ENCODE measurements at places on chromosomes 1 and 21.

DNA sequence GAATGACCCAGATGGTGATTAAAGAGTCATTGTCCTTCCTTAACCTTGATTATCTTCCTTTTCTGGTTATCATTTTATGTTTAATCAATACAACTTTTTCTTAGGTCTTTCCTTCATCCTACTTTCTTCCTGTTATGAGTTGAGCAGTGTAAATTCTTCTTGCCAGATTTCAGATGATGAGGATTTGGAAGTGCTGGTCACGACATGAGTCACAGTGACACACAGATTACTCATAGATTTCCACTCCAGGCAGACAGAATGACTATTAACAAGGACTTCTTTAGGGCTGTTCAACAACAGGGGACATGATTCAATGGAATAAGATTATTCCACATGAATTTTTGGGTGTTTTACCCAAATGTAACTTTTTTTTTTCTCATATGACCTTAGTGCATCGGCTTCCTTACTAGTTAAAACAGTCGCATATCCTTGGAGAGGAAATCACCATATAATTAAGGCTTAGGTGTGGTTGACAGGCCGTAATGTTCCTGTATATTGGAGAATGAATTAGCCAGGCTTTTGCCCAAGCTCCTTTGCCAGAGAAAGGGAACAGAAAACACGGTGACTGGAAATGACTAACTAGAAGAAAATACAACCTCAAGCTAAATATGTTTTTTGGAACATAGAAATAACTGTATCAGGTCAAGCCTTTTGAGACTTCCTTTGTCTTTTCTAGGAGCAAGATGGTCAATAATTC is 44.2 kb downstream of the PRRX1 start:
- peak; percentile 9 for DNase-seq

GRCh38 chr1:203598752-203599151 is 27.9 kb upstream of the ATP2B4 start:
- no peak for DNase-seq

DNA sequence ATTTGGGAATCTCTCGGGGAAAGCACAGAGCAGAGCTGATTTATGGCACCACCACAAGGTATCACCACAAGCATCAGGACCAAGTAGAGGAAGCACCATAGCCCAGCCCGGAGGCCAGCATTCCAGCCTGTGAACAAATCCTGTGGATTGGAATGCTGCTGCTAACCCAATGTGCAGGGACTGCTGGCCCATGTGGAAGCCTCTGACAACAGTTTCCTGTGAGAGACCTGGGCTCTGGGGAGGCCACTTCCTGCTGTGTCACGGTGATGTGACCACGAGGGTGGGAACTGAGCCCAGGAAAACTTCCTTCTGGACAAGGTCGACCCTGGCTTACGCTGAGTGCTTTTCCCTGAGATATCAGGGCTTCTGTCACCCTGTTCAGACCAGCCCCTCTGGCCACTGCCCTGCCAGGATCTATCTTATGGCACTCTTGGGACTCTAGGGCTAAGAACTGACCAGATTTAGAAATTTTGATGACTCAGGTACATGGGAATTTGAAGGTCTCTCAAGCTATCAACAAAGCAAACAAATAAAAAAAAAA is 88.3 kb upstream of the NGF start:
- no peak for DNase-seq

GRCh38 chr1:240031009-240031408 is 60.7 kb upstream of the FMN2 start:
- DNase-seq, result no peak
